ENCODE measurements at places on chromosomes 4 and X. TPM values are rescaled to one million over a fixed set of nuclear protein-coding genes. Genes with fewer than 3 reads are reported as not detected.
A peak's percentile ranks its signal among the peaks of the same experiment; 100 is the strongest.

Gene GPM6B
- total RNA-seq, result not detected

Gene DDIT4L
- 0.19 TPM for total RNA-seq

Gene GPAT3
- 3.4 TPM for total RNA-seq

Gene ZNF718
- total RNA-seq, result 21.6 TPM

Gene SUPT20HL2
- not detected for total RNA-seq

Gene MAGEA2B
- not detected for total RNA-seq

GRCh38 chr4:183426507-183426906 is 17.9 kb upstream of the CDKN2AIP start:
- no peak for DNase-seq
- peak overlapping the region; percentile 75 for H3K27ac ChIP-seq
- H3K27me3 ChIP-seq, result no peaks in the 10 kb centered on the region
- peaks cover 22% of the 10 kb centered on the region for H3K4me1 ChIP-seq

- H3K4me3 ChIP-seq, result no peak overlapping the region
- DNase-seq, result no peak
- H3K27me3 ChIP-seq, result no peaks in the 10 kb centered on the region
- peaks cover 20% of the 10 kb centered on the region for H3K36me3 ChIP-seq
- peaks cover 12% of the 10 kb centered on the region for H3K4me1 ChIP-seq
These were observed 9.2 kb downstream of the SPIN3 start for GRCh38 chrX:56986138-56986537.

DNA sequence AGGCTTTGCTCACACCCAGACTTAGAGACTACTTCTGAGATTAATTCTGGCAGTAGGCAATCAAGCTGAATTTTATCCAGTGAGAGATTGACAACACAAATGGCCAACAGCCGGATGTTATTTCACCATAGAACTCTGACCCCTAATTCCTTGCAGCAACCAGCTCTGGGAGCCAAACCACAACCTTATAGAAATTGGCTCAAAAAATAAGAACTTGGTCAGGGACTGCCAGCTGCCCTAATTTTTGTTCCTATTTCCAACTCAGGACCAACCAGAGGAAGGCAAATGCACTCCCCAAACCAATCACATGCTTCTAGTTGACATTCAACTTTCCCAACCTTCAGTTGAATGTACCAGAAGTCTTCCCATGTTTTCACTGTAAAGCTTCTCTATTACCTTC is 269.7 kb downstream of the HS3ST1 start:
- DNase-seq, result no peak
- peaks cover 4% of the 10 kb centered on the region for H3K27me3 ChIP-seq
- no peak overlapping the region for H3K4me3 ChIP-seq
- no peaks in the 10 kb centered on the region for H3K36me3 ChIP-seq

GRCh38 chr4:162461952-162462351 is 298.2 kb upstream of the FSTL5 start:
- no peak overlapping the region for H3K27ac ChIP-seq
- no peaks in the 10 kb centered on the region for H3K36me3 ChIP-seq
- no peak for DNase-seq
- no peak overlapping the region for H3K4me3 ChIP-seq
- H3K4me1 ChIP-seq, result no peaks in the 10 kb centered on the region

DNA sequence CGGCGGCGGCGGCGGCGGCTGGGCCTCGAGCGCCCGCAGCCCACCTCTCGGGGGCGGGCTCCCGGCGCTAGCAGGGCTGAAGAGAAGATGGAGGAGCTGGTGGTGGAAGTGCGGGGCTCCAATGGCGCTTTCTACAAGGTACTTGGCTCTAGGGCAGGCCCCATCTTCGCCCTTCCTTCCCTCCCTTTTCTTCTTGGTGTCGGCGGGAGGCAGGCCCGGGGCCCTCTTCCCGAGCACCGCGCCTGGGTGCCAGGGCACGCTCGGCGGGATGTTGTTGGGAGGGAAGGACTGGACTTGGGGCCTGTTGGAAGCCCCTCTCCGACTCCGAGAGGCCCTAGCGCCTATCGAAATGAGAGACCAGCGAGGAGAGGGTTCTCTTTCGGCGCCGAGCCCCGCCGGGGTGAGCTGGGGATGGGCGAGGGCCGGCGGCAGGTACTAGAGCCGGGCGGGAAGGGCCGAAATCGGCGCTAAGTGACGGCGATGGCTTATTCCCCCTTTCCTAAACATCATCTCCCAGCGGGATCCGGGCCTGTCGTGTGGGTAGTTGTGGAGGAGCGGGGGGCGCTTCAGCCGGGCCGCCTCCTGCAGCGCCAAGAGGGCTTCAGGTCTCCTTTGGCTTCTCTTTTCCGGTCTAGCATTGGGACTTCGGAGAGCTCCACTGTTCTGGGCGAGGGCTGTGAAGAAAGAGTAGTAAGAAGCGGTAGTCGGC is 528 bp downstream of the FMR1 start:
- no peaks in the 10 kb centered on the region for H3K27me3 ChIP-seq
- DNase-seq, result peak; percentile 56
- peak overlapping the region; percentile 99 for H3K27ac ChIP-seq
- peak overlapping the region; percentile 97 for H3K4me3 ChIP-seq

- H3K27me3 ChIP-seq, result peaks cover 22% of the 10 kb centered on the region
- peaks cover 15% of the 10 kb centered on the region for H3K4me1 ChIP-seq
- no peak overlapping the region for H3K27ac ChIP-seq
- H3K36me3 ChIP-seq, result peaks cover 2% of the 10 kb centered on the region
- no peak for DNase-seq
These were observed 5.6 kb upstream of the PCDH7 start for GRCh38 chr4:30714408-30715031.

GRCh38 chrX:123487236-123487635 is 245.6 kb downstream of the THOC2 start:
- no peaks in the 10 kb centered on the region for H3K36me3 ChIP-seq
- DNase-seq, result no peak
- H3K27ac ChIP-seq, result no peak overlapping the region
- no peaks in the 10 kb centered on the region for H3K4me1 ChIP-seq

DNA sequence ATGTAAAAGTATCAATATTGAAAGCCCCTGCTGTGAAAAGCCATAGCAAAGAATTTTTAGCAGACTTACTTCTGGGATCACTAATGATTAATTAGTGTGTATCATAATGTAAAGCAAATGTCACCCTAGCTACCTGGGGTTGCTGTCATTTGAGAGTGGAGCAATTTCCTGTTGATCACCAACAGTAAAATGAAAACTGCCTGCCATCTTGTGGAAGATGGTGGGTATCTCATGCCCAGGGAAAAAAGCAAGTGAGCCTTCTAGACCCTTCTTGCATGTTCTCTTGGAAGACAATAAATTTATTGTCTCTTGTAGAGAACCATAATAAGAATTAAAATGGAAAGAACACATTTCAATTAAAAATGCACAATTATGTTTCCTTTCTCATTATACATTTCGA is 360.2 kb downstream of the ZIC3 start:
- no peak overlapping the region for H3K27ac ChIP-seq
- no peaks in the 10 kb centered on the region for H3K36me3 ChIP-seq
- H3K4me1 ChIP-seq, result no peaks in the 10 kb centered on the region
- no peak for DNase-seq

GRCh38 chr4:119525005-119525749 is 103.4 kb downstream of the PDE5A start:
- peaks cover 8% of the 10 kb centered on the region for H3K36me3 ChIP-seq
- DNase-seq, result no peak
- no peak overlapping the region for H3K27ac ChIP-seq
- peaks cover 2% of the 10 kb centered on the region for H3K27me3 ChIP-seq
- no peaks in the 10 kb centered on the region for H3K4me1 ChIP-seq
- H3K4me3 ChIP-seq, result no peak overlapping the region

DNA sequence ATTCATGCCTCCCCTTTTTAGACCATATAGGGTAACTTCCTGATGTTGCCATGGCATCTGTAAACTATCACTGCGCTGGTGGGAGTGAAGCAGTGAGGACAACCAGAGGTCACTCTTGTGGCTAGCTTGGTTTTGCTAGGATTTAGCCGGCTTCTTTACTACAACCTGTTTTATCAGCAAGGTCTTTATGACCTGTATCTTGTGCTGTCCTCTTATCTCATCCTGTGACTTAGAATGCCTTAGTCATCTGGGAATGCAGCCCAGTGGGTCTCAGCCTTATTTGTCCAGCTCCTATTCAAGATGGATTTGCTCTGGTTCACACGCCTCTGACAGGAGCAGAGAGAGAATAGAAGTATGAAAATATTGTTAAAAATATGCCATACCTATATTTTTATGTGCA is 355.7 kb downstream of the ADGRL3 start:
- no peaks in the 10 kb centered on the region for H3K36me3 ChIP-seq
- no peaks in the 10 kb centered on the region for H3K27me3 ChIP-seq
- H3K4me3 ChIP-seq, result no peak overlapping the region
- H3K27ac ChIP-seq, result no peak overlapping the region
- no peaks in the 10 kb centered on the region for H3K4me1 ChIP-seq

GRCh38 chr4:185513489-185514181 is 21.7 kb downstream of the PDLIM3 start:
- DNase-seq, result no peak
- no peak overlapping the region for H3K4me3 ChIP-seq
- H3K36me3 ChIP-seq, result no peaks in the 10 kb centered on the region
- H3K27ac ChIP-seq, result no peak overlapping the region
